ENCODE measurements at places on chromosomes 7 and 10.

DNA sequence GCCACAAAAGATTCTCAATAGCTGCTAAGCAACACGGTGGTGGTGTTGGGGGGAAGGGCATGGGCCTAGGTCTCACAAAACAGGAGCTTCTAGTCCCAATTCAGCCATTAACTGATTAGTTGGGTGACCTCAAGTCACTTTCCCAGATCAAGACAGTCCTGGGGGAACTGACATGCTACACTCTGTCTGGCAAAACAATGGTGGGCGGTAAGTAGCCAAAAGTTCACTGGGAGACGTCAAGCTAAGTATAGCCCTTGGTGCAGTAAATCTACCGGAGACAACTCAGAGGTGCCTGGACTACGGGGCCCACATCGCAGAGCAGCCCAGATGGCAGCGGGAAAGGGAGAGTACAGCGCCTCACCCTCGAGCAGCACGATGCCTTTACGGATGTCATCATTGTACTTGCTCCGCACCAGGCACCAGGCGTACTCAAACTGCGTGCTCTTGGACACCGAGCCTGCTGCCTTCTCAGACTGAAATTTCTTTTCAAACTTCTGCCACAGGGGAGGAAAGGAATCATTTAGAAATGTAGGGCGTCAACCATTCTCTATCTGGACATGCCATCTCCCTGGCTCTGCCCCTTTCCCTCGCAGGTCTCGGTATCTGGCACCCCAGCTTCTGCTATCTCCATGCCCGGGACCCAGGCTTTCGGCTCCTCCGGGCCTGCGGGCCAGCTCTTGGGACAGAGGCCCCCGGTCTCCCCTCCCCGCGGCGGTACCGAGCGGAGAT is 1.1 kb downstream of the FIS1 start:
- DNase-seq, result no peak

DNA sequence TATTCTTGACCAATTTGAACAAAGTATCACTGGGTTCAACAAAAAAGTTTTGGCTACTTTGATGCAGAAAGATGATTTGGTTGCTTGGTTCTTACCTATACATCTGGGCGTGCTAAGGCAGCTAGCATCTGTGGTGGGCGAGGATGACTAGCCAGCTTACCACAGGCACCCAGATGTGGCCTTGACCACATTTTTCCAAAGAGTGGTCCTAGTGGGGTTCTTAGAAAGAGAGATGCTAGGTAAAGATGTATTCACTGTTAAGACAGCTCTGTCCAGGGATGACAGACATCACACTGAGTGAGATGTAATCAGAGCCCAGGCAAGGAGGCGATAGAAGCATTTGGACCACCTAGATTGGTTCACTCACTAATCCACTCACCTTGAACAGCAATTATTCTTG is 785 bp downstream of the DNTT start:
- DNase-seq, result no peak

DNA sequence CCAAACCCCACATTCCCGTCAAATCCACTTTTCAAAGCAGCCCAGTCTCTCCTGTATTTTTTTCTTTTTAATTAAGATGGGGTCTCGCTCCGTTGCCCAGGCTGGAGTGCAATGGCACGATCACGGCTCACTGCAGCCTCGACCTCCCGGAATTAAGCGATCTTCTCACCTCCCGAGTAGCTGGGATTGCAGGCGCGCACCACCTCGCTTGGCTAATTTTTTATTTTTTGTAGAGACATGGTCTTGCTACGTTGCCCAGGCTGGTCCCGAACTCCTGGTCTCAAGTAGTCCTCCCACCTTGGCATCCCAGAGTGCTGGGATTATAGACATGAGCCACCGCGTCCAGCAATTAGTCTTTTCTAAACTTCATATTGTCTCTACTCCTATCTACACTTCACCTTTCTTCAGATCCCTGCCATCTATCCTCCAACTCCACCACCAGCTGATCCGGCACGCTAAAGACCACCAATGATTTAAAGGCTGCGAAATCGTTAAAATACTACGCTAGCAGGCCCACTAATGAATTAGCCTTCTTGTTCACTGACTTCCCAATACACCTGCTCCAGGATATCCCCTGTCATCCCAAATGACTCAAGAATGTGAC is 525 bp upstream of the CHUK start:
- DNase-seq, result no peak

DNA sequence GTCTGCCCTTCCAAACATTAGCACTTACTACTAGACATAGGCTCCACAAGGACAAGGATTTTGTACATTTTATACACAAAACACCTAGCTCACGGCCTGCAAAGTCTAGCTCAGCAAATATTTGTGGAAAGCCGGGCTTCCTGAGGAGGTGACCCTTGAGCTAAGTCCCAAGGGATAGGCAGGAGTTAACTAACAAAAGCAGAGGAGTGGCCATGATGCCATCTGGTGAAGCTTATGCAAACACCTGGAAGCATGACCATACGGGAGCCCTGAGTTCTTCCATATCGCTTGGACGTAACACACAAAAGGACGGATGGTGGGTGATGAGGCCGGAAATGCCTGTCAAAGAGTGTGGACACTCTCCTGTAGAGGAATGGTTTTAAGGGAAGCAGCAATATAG is 25.9 kb upstream of the YAE1 start:
- no peak for DNase-seq

GRCh38 chr10:68559841-68560185 is 324 bp upstream of the TET1 start:
- DNase-seq, result no peak

DNA sequence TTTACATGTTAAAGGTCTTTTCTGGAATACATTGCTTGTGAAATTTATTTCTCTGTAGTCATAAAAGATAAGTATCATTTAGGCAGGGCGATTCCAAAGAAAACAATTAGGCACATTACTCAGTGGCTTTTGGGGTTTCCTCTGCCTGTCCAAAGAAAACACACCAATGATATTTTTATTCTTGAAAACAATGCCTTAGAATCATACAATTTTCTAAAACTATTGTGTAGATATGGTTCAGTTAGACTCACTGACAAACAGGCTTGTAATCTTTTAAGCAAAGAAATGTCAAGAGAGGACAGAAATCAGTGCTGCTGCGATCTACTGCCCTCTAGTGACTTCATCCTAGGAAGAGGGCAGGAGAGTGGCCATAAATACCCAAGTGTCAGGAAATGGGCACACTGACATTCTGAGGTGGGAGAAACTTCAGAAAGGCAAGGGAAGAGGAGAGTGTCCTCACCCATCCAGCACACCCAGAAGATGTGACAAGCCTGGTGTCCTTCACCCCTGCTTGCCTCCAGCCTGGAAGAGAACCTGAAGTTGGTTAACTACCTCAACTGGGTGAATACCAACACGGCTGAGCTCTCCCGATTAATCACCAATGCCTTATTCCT is 120.5 kb downstream of the GALNT11 start:
- DNase-seq, result peak; percentile 1

- no peak for DNase-seq
Measured at GRCh38 chr10:98293550-98294269, 25.7 kb upstream of the LOXL4 start.

- no peak for DNase-seq
Measured at GRCh38 chr7:23357190-23358093, 58.3 kb downstream of the MALSU1 start.

DNA sequence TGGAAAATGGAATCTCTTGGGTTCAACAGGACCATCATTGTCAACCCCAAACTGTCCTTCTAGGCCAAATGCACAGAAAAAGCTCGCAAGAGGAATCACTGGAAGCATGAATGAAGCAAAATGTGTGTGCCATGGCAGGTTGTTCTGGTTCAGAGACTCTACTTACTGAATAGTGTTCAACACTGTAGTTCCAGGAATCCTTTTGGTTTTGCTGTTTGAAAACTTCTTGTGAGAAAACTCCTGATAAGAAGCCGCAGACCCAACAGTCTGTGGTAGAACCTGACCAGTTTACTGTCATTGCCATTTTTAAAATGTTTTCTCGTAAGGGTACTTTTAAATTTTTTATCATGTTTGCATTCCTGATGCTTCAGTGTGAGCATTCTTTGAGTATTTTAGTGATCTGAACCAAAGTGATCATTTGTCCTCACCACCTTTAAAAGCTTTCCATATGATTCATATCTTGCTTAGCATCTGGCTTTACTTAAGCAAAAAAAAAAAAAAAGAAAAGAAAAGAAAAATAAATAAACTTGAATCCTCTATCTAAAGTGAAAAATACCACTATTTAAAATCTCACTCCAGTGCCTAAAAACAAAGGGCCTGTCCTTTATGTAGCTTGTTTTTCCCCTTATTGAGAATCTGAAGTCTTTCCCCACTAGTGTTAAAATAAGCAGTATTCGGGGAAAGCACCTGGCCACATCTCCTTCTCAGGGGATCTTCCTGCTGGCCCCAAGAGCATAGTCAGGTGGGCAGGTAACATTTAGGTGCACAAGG is 92.4 kb downstream of the WNT2 start:
- no peak for DNase-seq

DNA sequence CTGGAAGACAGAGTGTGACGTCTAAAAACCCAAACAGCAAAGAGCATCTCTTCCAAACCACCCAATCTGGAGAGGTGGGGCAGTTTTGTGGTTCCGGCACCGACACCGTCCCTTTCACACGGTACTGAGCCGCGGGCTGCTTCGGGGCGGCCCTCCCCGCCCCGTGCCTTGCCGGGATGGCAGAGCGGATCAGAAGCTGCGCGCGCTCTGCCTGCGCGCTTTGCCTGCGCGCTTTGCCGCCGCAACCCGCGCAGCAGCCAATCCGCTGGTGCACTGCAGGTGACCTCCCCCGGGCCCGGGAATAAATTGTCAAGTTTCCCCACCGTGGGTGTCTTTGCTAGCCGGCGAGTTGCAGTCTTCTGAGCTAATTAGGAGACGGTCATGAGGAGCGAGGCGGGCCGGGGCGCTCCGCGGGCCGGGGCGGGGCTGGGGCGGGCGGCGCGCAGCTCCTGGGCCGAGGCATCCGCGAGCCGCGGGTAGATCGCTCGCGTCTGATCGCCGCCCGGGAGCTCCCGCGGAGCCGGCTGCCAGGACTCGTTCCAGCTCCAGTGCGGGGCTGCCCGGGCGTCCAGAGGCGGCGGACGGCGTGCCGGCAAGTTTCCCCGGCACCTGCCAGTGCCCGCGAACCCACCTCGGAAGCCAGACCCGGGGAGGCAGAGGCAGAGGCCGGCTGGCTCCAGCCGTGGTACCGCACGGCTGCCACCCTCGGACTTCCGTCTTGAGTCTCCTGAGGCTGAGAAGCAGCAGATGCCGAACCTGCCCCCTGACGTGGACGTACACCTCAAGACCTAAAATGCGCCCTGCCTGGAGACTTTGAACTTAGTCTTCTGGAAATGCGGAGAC is 536.0 kb upstream of the GALNT17 start:
- no peak for DNase-seq

GRCh38 chr7:33893377-33893776 is 12.0 kb upstream of the BMPER start:
- no peak for DNase-seq

DNA sequence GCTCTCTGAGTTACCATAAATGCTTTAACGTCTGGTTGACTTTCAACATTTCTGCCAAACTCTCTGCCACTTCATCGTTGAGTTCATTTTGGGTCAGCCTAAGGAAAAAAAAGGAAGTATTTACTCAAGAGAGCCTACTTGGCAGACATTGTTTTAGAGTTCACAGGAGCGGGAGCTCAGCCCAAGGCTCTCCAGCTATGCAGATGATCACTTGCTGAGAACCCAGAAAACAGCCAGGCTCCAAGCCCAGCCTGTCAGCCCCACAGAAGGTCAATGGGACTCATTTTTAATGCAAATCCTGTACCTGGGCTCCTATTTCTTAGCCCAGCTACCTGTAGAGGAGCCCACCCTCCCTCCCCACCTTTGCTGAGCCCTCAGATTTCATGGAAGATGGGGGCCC is 45.5 kb downstream of the NOD1 start:
- DNase-seq, result no peak

- DNase-seq, result no peak
Measured at GRCh38 chr10:125221716-125222115, 61.4 kb upstream of the CTBP2 start.

GRCh38 chr7:87152897-87153641 is 816 bp downstream of the DMTF1 start:
- DNase-seq, result no peak

DNA sequence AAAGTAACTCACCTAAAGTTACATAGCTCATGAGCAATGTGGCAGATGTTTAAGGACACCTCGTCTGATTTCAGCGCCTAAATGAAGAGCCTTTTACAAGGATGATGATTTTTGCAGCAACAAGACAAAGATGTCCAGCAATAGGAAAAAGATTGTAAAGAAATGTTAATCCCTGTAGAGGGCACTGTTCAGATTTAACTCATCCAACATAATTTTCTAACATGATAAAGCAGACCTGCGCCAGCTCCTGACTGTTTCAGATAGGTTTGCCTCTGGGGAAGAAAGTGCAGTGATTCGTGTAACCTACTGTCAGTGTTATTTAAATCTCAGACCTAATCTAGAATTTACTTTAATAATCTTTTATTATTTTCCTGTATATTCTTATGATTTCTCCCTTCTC is 595.2 kb downstream of the AUTS2 start:
- DNase-seq, result no peak

- DNase-seq, result no peak
Measured at GRCh38 chr7:22765609-22766008, 38.6 kb downstream of the IL6 start.

DNA sequence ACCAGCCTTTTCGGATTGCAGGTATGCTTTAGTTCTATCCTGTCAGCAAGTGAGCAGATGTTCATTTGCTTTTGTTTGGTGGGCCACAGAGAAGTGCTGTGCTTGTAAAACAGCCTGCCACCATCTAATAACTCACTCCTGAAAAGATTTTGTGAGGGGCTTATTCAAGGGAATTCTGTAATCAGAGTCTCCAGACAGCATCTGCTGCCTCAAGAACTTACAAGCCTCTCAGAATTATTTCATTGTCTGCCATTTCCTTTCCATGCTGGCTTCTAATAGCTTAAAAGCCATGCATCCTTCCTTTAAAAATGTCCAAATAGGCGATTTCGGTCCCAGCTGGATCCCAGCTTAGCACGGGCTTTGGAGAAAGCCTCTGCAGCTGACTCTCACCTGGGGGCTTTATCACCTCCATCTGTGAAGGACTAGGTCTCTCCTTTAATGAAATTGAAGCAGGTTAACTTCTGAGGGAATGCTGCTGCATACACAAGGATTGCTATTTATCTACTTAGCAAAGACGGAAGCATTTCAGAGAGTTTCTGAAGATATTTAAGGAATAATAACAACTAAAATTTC is 48.0 kb downstream of the MALRD1 start:
- no peak for DNase-seq

DNA sequence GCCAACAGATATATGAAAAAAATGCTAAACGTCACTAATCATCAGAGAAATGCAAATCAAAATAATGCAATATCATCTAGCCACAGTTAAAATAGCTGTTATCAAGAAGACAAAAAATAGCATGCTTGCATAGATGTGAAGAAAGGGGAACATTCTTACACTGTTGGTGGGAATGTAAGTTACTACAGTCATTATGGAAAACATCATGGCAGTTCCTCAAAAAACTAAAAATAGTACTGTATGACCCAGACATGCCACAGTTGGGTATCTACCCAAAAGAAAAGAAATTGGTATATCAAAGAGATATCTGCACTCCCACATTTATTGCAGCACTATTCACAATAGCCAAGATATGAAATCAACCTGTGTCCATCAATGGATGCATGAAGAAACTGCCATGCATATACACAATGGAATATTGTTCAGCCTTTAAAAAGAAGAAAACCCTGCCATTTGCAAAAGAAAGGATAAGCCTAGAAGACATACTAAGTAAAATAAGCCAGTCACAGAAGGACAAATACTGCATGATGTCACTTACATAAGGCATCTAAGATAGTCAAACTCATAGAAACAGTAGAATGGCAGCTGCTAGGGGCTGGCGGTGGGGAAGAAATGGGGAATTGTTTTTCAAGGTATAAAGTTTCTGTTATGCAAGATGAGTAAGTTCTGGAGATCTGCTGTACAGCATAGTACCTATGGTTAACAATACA is 107.0 kb downstream of the PTPN20 start:
- DNase-seq, result no peak

- DNase-seq, result no peak
Measured at GRCh38 chr10:27710014-27710413, 35.6 kb downstream of the MKX start.

Data from HS-27A (cell line).